ENCODE measurements at places on chromosomes 4 and X.

GRCh38 chr4:40822420-40823166 is 72.8 kb downstream of the NSUN7 start:
- no peak for DNase-seq

DNA sequence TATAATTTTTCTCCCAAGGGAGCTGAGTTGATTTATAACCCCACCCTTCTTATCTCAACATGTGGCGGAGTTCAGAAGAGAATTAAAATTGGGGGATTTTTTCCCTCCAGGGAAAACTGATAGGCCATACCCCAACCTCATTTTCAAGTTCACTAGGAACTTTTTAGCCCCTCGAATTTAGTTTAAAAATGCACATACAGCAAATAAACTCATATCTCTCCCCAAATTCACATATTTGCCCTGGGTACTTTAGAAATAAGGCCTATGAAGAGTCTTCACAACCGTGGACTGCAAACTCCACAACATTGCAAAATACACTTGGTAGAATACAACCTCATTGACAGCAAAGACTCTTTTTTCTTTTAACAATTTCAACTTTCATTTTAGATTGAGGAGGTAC is 206.7 kb upstream of the LEF1 start:
- DNase-seq: no peak

DNA sequence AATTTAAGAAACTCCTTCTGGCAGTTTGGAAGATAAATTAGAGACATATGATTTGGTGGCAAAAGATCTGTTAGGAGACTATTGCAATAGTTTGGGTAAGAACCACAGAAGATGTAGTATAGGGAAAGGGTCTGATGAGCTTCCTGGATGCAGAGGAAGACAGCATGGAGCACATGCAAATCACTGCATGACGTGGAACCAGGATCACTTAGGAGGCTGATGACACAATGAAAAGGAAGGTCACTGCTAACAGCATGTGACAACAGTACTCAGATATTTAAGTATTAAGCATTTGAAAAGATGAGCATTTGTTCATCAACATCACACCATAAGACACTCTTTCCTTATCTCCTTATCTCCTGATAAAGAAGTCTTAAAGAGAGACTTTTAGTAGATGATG is 167.8 kb upstream of the LDB2 start:
- no peak for DNase-seq

DNA sequence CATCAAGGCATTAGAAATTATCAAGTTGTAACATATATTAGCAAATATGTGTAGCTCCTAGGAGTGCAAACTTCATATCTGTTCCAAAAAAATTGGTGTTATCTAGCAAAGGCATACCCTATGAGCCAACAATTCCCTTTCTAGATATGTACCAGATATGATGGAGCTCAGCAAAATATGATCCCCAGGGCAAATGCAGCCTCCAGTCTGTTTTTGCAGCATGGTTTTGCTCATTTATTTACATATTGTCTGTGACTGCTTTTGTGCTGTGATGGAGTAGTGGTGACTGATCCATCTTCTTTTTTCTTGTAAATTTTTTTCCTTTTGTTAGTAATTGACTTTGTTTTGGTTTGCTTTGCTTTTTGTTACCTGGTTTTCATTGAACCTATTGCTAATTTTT is 41.0 kb downstream of the CEP135 start:
- DNase-seq: no peak

DNA sequence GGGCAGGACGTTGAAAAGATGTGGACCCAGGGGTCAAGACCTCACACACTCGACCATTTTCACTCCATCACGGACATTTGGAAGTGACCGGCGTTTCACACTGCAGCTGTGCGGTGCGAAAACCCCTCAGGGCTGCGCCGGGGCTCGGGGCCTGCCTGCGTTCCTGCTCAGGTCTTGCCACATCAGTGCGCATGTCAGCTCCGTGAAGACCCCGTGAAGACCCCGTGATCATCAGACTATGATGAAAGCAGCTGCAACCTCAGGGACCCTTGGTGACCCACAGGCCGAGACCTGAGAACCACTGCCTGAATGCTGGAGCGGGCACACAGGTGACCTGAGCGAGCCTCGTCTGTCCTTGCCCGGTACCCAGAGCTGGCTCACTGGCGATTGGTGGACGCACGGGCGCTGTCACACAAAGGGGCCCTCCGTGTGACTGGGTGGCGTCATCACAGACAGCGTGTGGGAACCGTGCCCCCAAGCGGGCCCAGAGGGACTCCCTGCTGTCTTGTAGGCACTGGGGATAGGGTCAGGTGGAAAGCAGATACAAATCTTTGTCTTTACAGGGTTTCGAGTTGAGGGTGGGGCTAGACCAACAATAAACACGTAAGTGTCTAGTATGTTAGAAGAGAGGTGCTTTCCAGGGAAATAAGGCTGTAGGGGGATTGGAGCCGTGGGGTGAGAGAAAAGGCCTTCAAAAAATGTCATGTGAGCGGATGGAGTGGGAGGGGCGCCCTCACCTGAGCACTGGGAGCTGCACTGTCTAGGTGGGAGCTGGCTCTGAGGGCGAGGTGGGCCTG is 12.7 kb downstream of the MSANTD1 start:
- no peak for DNase-seq

DNA sequence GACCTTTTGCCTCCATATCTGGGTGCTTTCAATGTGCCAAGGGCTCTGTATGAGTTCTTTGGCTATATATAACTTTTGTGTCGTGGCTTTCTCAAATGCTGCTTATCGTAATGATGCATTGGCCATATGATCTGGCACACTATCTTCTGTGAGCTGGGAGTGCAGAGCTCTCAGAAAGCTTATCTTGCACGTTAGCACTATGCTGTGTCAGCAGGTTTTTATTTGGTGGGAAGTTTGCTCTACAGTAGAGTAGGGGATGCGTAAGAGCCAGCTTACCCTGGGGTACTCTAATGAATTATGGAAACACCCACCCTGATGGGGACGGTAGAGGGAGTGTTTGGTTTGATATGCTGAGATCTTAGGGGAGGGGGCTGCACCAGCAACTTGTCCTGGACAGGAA is 119.6 kb downstream of the FAAH2 start:
- DNase-seq: no peak

GRCh38 chr4:100555611-100556337 is 38.0 kb upstream of the EMCN start:
- no peak for DNase-seq

- no peak for DNase-seq
Measured at GRCh38 chr4:177386278-177386815, 55.9 kb downstream of the AGA start.

DNA sequence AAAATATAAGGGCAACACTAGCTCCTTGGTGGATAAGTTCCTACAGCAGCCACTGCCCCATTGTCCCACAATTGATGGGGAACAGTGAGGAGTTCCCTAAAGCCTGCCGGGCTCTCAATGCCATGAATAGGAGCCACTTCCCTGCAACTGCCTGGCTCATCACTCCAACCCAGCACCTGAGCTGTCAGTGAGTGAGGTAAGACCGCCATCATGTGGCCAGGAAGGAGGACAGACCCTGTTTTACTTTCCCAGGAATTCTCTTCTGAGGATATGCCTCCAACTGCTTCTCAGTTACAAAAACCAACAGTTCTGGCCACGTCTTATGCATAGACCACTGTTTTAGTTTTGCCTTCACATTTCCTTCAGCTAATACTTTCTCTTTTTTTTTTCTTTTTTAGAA is 45.5 kb downstream of the SRPX start:
- DNase-seq: no peak

- DNase-seq: no peak
Measured at GRCh38 chrX:15567886-15568616, 32.7 kb downstream of the ACE2 start.

DNA sequence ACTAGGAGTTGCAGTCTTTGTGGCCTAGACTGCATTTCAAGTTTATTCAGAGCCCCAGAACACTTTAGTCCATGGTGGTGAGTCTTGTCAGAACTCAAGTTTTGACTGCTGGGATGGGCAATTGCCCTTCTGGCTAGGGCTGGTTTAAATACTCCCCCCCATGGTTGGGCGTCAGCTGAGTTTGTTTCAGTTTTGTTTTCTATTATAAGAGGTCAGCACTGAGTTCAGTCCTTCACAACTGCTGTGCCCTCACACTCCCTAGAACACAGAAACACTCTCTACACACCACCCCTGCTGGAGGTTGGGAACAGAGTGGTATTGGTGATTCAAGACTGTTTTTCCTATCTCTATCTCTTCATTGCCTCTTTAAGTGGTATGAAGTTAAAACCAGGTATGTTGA is 217.0 kb downstream of the GUCY2F start:
- no peak for DNase-seq

DNA sequence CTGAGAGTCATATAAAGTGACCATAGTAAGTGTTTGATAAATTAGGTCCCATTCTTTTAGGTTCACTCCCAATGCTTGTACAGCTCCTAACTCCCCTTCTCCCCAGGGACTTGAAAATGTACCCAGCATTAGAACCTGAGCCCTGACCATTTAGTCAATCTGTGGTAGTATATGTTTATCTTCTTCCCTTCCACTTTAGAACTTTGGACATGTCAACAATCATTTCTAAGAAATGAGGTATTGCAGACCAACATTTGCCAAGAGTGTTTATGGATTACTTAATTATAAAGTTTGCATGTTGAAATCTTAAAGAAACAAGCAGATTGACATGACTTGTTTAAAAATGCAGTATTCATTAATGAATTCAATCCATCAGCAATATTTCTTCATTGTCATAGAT is 26.0 kb downstream of the AFM start:
- DNase-seq: no peak

- no peak for DNase-seq
Measured at GRCh38 chr4:172055046-172055445, 241.8 kb downstream of the GALNTL6 start.

GRCh38 chr4:73583666-73584065 is 36.6 kb downstream of the RASSF6 start:
- no peak for DNase-seq

DNA sequence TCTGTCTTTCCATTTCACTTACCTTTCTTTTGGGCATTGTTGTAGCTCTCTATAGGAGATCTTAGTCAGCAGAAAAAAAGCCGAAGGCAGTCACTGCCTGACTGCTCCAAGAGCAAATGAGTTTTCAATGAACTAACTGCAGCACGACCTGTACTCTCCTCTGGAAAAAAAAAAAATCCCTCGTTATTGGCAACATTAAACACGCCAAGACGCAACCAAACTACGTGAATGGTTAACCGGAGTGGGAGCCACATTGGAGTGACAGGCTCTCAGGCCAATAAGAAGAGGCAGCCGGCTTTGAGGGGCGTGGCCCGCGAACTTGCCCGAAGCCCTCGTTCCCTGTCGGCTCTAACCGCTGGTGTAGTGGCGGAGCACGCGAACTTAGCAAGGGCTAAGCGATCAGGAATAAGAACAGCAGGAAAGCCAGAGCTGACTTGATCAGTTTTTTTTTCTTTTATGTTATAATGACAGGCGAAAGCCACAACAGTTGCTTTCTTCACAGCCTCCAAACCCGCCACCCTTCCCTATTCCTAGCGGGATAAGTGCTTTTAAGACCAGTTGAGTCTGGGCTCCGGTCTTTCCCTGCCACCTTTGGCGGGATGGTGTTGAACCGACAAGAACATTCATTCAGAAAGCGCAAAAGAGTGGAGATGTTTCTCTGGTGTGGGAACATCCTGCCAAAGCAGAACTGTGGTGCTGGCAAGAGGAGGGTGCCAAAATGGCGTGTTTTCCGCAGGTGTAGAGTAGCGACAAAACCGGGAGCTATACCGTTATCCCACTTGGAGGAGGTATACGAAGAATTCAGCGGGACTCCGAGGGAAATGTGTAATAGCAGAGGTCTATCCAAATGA is 80.0 kb downstream of the HMGN5 start:
- DNase-seq: peak; percentile 79

GRCh38 chrX:20373063-20373462 is 106.4 kb upstream of the RPS6KA3 start:
- DNase-seq: no peak

- no peak for DNase-seq
Measured at GRCh38 chr4:110869862-110870572, 247.1 kb upstream of the PITX2 start.

- no peak for DNase-seq
Measured at GRCh38 chr4:100109921-100110320, 80.3 kb downstream of the DDIT4L start.

DNA sequence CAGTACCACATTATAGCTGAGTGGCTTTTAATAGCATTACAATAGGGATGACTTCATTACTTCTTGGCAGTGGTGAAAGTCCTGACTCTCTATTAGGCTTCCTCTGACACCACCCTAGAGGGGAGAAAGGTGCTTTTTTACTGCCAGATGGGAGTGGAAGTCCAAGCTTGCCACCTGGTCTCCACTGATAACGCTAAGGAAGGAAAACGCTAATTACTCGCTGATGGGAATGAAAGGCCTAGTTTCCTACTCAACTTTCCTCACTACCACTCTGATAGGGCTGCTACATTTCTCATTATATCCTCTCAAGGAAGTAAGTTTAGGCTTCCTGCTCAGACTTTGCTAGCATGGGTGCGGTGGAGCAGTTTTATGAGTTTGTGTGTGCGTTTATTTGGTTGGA is 62.3 kb upstream of the PAGE3 start:
- DNase-seq: no peak

- DNase-seq: no peak
Measured at GRCh38 chrX:119753639-119754257, 4.6 kb upstream of the SOWAHD start.

- no peak for DNase-seq
Measured at GRCh38 chr4:176226736-176227135, 31.4 kb upstream of the SPATA4 start.

DNA sequence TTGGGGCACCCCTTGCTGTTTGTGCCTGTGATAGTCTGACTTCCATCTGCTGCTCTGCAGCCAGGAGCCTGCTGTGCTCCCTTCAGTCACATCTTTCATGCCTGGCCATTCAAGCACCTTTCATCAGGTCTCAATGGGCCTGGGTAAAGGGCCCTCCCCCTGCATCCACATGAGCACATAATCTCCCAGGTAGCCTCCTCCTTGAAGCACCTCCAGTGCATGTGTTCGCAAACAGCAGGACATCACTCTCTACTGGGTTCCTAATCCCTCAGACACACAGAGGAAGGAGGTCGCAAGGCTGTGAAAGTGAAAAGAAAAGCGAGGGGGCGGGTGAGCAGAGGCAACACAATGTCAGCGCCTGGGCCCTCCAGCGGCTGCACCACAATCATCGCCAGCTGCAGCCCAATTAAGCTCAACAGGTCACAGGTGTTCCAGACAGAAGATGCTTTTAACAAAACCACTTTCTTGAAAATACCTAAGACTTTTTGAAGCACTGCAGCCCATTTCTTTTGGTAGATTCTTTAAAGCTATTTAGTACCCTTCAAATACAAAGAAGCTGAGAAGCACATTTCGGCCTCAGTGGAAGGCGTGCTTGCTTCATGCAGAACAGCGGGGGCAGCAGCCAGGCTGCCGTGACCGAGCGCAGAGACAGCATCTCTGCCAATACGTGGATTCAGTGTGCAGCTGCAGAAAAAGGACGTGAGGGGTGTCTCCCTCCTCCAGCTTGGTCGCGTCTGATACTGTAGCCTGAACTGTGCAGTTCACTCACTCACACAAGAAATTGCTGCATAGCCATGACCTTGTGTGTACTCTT is 92.2 kb upstream of the SPRY1 start:
- no peak for DNase-seq

DNA sequence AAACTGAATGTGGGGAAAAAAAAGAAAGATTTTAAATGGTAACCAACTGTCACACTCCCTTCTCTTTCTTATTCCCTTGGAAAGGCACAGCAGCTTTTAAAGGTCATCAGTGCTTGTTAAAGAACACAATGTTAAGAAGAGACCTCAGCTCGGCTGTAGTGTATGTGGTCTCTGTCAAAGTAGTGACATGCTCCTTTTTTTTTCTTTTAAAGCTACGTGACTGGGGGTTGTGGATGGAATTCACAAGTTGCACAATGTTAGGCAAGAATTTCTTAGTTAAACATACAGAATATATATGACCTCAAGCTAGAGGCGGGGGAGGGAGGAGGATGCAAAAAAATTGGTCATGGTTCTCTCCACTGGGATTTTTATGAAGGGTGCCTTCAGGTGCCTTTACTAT is 45.6 kb downstream of the OCRL start:
- DNase-seq: no peak
